T47D (cell line): ENCODE measurements at places on chromosomes 5 and 9.
A peak's percentile ranks its signal among the peaks of the same experiment; 100 is the strongest.

DNA sequence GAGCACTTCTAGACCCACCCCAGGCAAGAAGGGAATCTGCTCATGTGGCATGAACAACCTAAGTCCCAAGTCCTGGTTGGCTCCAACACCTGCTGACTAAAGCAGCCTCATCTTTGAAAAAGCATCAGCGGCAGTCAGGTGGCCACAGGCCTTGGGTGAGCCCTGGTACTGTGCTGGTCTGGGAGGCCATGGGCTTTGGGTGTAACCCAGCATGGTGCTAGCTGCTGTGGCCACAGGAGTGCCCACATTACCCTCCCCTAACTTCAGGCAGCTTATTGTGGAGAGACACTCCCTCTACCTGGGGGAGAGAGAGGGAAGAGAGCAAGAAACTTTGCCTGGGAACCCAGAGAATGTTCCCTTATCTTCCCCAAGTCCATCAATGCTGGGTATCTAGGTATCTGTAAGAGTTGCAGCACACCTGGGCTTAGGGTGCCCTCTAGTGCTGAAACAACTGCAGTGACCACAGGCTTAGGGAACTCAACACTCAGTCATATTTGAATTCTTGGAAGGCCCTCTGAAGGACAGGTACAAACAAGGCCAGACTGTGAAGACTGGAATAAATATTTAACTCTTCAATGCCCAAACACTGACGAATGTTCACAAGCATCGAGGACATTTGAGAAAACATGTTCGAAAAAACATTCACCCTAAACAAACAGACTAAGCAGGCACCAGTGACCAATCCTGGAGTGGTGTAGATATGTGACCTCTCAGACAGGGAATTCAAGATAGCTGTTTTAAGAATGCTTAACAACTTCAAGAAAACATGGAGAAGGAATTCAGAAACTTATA is 69.9 kb upstream of the OR2K2 start:
- DNase-seq: peak; percentile 9

DNA sequence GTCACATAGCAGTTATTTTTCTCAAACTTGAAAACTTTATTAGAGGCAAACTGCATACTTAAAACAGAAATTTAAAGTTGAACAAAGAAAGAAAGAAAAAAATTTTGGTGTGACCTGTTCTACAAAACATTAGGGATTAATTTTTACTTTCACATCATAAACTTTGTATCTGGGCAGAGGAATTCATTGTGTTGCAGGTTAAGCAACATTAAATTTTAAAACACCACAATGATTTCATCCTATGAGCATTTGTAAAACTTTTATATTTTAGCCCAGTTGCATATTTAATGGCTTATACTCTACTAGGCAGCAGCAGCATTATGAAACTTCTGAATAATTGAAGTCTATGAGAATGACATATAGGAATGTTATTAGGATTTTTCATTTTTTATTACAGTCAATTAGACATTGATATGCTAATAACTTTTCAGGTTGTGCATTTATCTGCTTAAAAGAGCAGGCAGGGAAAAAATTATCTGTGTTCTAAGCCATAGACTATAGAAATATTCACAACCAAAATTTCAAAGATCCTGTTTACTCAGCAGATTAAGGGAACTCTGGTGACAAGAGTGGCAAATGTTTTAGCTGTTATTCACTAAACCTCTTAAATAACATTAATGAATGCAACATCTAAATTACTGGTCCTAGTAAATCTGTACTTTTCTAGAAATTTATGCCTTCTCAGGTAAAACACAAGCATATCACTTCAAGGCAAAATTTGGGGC is 1088.5 kb upstream of the CDH6 start:
- no peak for DNase-seq

DNA sequence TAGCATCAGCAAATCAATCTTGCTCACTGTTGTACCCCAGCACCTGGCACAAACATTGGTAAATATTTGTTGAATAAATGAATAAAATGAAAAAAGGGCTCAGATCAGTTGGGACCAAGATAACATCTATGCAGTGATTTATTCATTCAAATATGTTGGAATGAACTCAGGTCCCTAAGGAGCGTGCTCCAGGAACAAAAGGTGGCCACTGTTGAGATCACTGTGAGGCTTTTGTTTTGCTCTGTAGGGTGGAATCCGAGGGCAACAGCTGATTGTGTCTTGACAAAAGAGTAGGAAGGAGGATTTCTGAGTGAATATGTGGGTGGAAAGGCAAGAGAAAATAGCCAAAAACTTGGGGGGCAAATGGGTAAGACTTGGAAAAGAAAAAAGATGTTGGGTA is 89.7 kb downstream of the PPP2R2B start:
- DNase-seq: no peak

DNA sequence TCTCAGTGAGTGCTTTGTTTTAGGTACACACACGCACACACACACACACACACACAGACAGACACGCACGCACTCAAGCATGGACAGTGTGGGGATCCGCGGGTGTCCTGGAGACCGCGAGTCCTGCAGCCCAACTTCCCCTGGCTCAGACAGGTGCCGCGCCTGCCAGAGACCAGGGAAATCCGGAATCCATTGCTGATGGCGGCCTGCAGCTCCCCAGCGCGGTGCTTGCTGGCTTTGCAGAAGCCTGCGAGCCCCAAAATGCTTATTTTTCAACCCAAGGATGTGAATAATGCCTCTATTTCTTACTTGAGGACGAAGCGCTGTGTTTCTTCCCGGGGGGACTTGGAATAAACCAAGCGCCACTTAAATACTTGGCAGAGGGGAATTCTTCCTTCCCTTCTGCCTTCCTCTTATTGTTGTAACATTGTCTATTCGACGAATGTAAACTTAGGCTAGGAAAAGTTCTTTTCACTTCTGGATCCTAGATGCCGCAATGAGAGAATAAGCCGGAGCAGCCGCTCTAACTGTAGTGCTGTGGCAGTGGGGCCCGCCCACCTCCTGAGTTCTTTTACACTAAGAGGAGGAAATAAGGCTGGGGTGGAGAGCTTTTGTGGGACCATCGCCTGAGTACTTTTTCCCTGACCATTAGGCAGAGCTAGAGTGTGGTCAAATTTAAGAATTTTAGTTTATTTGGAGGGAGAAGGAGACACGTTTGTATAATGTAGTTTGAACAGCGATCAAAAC is 802 bp downstream of the ITGA2 start:
- peak; percentile 52 for DNase-seq

- no peak for DNase-seq
Measured at GRCh38 chr9:130535818-130536521, 43.4 kb upstream of the FUBP3 start.

- DNase-seq: no peak
Measured at GRCh38 chr5:169301386-169301934, 521 bp upstream of the SLIT3 start.

DNA sequence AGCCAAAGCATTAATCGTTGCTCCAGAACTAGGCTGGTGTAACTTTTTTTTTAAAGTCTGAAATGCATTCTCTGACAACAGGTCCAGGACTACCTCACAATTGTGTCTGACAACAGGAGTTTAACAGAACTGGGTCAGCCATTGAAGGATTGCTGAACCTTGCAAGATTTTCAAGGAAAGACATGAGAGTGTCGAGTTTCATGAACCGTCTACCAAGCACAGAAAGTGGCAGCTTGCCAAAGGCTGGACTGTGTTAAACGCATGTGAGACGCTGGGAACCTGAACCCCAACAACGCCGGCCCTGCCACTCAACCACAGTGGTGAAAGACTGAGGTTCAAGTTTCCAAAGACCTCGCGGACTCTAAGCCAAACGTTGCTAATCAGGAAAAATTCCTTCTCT is 79.1 kb downstream of the LHFPL2 start:
- DNase-seq: peak; percentile 69

DNA sequence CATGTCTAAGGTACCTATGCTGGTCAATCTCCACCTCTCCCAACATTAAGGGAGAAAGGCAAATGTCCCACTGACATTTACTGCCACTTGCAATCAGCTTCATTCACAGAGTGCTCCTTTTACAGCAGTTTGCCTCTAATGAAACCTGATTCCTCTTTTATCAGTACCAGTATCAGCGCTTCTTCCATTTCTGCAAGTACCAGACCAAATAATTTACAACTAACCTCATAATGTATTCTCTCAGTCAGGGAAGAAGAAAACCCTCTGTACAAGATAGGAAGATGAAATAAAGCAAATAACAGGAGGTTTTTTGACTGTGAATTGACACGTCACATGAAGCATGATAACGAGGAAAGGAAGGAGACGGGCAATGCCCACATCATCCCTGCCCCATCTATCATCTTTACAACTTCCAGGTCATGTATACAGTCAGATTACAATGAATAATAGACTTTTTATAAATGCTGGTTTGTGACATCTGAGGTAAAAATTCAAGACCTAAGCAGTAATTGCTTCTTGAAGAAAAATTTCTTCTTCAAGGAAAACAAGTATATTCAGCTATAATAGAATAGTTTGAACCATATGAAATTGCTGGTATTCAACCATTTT is 21.9 kb downstream of the ABITRAM start:
- no peak for DNase-seq

- no peak for DNase-seq
Measured at GRCh38 chr9:117612317-117612716, 91.9 kb upstream of the TLR4 start.

- DNase-seq: no peak
Measured at GRCh38 chr9:110521206-110521605, 58.3 kb downstream of the SVEP1 start.

DNA sequence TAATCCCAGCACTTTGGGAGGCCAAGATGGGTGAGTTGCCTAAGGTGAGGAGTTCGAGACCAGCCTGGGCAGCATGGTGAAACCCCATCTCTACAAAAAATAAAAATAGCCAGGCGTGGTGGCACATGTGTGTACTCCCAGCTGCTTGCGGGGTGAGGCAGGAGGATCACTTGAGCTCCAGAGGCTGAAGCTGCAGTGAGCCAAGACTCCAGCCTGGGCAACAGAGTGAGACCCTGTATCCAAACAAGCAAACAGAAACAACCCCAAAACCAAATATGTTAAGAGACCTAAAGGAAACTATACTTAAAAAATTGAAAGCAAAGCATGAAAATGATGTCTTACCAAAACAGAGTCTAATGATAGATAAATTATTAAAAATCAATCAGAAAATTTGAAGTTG is 12.4 kb downstream of the HNRNPAB start:
- DNase-seq: no peak

DNA sequence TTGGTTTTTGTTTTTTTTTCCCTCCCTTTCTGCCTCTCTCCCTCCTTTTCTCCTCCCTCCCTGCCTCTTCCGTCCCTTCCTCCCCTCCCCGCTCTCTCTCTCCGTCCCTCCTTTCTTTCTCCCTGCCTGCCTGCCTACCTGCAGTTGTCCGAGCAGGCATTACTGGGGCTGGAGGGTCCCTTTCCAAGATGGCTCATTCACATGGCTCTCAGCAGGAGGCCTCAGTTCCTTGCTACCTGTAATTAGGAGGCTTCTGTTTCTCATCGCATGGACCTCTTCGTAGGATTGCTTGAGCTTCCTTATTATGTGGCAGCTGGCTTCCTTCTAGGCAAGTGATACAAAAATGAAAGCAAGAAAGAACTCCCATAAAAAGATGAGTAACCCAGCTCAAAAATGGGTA is 8.0 kb downstream of the RGS3 start:
- DNase-seq: no peak

- DNase-seq: no peak
Measured at GRCh38 chr5:90557391-90557790, 1.2 kb upstream of the ADGRV1 start.

GRCh38 chr5:16461782-16462181 is 3.8 kb downstream of the ZNF622 start:
- DNase-seq: no peak

GRCh38 chr5:76082772-76083554 is at the start of gene SV2C:
Gene SV2C (plus strand): TSS chr5:76083383. CDS start chr5:76131751, 48,368 bp downstream.
- DNase-seq: peak; percentile 87

GRCh38 chr5:112973904-112974303 is 2.7 kb upstream of the DCP2 start:
- peak; percentile 62 for DNase-seq

- DNase-seq: no peak
Measured at GRCh38 chr9:97529363-97530076, 28.1 kb downstream of the TMOD1 start.

DNA sequence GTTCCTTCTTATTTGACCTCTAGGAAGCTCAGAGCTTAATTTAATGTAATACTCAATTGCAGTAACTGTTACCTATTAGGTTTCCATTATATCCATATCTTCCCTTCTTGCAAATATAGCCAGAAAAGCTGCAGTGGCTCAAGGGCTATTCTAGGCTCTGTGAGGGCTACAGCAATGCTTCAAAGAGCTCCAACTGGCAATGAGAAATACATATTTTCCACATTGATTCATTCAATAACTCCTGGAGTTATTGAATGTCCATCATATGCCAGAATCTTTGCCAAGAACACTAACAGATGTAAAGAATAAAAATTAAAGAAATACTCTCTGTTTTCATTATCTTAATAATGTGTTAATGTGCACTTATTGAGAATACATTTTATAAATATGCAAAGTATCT is 396.9 kb upstream of the PAPPA start:
- DNase-seq: no peak

DNA sequence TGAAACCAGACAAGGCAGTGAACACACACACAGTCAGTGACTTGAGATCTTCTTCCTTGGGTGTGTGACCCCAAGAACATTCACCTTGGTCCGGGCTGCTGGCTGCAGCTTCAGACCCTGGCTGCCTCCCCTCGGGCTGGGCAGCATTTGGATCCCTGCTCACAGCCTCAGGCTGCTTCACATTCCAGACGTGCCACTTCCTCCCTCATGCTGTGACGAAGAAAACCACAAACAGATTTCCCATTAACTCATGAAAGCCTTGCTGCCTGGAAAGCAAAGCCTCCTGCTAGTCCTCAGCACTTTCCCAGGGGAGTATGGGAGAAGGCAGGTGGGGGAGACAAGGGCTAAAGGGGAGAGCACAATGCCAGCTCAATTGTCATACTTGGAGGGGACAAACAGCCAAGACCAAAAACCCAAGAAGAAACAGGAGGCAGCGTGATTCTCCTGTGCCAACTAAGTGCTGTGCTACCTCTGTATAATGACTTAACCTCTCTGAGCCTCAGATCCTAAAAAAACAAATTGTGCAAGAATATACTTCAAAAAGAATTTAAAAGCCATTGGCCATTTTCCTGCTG is 594.6 kb upstream of the BRINP1 start:
- peak; percentile 58 for DNase-seq

DNA sequence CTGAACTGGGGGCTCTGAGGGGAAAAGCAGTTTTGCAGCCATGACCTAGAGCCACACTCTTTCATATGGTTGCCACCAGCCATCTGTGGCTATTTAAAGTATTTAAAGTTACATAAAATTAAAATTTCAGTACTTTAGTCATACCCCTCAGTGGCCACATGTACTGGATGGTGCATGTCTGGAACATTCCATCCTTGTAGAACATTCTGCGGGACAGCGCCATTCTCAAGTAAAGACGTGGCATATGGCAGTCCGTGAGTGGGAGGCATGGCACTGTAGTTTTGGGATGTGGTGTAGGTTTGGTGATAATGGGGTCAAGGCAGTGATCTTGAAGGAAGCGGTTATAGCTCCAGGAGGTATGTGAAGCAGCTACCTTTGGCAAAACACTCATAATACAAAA is 61.4 kb upstream of the NFIL3 start:
- no peak for DNase-seq

GRCh38 chr5:16736158-16736995 is 119.6 kb upstream of the RETREG1 start:
- peak; percentile 85 for DNase-seq
